Choroid plexus epithelial cell (primary cell): ENCODE measurements at places on chromosomes 4 and X.

DNA sequence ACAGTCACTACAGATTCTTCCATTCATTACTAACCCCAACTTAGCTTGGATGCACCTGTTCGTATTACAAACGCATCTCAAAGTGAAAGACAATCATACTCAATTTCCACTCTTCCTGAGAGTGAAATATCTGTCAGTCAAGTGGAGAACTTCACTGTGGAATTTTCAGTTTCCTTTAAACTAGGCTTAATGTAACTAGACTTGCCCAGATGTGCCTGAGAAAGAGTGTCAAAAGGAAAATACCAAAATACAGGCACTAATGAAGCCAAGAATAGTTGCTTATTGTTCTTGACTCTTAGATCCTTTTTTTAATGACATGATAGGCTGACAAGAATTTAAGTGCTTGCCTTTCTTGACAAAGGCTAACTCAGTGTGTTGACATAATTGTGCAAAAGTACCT, 72.4 kb upstream of the NR3C2 start:
- no peak for DNase-seq

GRCh38 chrX:106170318-106170717, 2.2 kb downstream of the PWWP3B start:
- peak; percentile 73 for DNase-seq

GRCh38 chr4:4779486-4779885, 80.0 kb upstream of the MSX1 start:
- DNase-seq: no peak

DNA sequence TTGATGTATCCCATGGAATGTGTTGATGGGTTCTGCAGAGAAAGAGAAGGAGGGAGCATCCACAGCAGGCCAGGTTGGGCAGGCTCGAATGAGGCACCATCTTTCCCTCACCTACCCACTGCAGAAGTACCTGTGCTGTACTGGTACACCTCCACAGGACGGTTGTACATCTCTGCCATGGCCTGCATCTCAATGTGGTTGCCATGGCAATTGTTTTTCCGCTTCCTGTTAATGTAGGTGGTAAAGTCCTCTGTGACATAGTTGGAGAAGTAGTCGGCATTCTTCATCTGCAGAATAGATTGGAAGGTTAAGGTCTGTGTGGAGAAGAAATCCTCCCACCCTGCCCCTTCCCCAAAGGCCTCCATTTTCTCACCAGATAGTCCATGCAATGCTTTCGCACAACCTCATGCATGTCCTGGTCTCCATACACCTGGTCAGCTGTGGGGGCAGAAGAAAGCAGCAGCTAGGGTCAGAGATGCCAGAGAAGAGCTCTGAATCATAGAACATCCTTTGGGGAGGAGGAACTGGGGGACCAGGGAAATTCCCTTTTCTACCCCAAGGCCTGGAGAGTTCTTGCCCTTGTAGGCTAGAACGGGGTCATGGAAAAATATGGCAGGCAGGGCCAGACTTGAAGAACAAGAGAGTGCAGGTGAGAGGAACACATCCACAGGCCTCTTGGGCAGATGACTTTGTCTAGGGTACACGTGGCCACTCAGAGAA, 15.9 kb upstream of the PIM2 start:
- DNase-seq: no peak

- DNase-seq: no peak
These were observed 69.2 kb downstream of the HAUS3 start for GRCh38 chr4:2172627-2173231.

DNA sequence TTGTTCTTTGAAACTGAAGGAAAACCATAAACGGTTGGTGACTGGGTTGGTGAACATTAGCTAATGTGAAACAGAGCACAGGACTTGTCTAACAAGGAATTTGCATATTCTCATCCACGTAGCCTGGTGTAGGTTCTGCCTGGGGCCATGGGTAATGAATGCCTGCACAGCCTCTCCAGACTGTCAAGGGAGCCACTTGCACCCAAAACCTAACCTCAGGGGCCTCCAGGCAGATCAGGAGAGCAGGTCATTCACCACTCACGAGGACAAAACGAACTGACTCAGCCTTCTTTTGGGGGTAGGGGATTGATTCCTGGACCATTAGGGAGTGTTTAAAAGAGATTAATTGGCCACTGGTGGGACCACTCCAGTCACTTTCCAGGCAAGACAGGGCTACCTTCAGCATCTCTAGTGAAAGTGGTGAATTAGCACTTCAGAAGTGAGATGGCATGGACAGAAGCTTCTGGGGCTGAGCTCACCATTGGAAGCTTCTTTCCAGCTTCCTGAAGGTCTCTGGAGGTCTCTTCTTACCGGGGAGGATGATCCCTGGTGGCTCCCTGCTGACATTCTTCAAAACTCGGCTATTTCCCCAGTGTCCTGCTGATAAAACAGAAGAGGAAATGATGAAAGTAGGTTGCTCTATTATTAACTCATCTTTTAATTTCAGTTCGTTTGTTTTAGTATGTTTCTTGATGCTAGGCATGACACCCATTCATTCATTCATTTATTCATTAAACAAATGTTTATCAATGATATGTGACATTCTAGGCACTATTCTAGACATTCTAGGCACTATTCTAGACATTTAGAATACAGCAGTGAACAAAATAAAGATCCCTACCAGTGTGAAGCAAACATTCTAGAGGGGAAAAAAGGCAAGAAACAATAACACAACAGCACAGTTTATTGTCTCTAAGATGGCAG, 104.5 kb upstream of the LNX1 start:
- peak; percentile 60 for DNase-seq

DNA sequence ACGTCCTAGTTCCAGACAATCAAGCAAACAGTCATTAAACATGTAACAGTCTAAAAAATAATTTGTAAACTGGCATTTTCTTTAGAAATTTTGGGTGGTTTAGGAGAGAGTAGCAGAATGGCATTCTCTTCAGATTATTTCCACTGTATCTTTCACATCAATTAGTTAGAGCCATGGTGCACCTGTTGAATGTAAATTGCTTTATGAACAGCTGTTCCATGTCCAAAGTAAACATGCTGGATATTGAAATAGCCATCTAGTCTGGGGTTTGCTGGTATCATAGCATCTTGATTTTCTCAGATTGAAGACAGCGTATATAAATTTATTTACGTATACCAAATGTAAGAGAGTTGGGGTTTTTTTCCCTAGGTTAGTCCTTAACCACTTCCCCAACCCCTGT, 143.6 kb downstream of the RCHY1 start:
- DNase-seq: no peak

GRCh38 chrX:37872303-37872655, 24.9 kb upstream of the DYNLT3 start:
- no peak for DNase-seq

DNA sequence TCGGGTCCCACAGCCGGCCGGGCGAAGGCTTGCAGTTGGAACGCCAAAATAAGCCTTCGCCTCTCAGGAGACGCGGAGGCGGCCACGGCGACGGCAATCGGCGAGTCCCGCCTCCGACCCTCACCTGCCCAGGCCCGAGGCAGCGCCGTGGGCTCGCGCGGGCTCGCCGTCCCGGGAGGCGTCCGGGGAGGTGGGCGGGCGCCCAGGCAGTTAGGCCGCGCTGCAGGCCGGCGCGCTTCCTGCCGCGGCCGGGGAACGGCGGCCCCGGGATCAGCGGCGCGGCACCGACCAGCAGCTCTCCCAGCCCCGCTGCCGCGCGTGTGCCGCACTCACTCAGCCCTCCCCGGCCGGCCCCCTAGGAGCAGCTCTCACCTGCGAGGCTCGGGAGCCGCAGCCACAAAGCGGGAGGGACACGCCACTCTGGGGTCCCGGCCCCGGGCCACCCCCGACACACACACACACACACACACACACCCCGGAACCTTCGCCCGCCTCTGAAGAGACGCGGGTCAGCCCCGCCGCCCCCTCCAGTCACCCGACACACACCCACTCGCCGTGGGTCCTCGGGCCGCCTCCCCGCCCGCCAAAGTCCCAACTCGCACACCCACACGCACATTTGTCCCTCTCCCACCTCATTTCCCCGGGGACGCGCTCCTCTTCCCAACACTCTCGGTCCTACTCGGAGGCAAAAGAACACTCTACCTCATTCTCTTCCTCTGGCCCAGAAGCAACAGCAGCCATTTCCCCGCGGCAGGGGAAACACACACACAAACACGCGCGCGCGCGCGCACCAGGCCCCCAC, at the start of gene CNOT6L:
CNOT6L (minus strand) TSS at position 767 of the 802 bp plus-strand sequence; CDS start at position 707, 60 bp downstream.
- DNase-seq: peak; percentile 84

GRCh38 chr4:124278477-124278876, 434.1 kb downstream of the ANKRD50 start:
- DNase-seq: peak; percentile 63

DNA sequence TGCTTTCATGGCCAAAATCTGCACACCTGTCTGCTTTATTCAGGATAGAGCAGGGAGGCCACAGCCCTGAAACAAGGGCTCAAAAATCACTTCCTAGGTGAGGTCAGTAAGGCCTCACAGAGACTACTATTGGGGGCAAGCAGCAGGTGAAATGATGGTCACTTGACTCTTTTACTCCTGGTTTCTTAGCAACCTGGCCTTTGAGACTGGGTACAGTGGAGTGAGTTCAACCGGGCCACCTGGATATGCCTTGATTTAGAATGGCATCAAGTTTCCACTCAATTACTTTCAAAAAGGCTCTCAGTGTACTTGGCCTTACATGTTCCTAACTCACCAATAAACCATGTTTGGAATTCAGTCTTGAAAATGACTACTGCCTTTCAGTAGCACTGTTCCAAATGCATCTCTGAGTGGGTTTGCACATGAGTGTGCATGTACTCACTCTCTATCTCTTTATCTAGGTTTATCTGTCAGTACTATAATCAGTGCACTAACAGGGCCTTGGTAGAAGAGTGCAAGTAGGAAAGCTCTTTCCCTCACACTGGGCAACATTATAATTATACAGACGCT, 388.2 kb downstream of the OPHN1 start:
- DNase-seq: no peak

DNA sequence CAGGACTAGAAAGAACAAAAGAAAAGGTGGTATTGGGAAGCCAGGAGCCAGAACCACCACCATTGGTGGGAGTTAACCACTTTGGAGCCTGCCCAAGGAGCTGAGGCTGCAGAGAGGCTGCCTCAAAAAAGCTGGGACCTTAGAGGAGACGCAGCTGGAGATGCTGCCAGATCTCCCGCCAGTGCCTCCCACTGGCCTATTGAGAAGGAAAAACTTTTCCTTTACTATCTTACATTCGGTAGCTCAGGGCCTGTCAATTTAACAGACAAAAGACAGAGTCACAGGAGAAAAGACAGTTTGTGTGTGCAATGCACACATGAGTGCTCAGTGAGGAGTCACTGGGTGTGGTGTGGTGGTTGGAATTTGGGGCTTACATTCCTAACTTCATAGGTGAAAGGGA, 52.4 kb upstream of the HPSE start:
- DNase-seq: no peak

- peak; percentile 18 for DNase-seq
These were observed 1099.5 kb upstream of the INTU start for GRCh38 chr4:126533146-126533805.

DNA sequence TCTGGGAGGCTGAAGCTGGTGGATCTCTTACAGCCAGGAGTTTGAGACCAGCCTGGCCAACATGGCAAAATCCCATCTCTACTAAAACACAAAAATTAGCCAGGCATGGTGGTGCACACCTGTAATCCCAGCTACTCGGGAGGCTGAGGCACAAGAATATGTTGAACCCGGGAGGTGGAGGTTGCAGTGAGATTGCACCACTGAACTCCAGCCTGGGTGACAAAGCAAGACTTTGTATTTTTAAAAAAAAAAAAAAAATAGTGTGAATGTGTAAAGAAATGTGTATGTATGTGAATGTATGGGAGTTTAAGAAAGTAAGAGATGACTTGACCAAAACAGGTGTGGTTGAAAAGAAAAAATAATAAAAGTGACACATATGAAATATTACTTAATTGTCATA, 167.7 kb upstream of the TEX13C start:
- DNase-seq: no peak
